ENCODE measurements at places on chromosomes 2 and 18.
A peak's percentile ranks its signal among the peaks of the same experiment; 100 is the strongest.

DNA sequence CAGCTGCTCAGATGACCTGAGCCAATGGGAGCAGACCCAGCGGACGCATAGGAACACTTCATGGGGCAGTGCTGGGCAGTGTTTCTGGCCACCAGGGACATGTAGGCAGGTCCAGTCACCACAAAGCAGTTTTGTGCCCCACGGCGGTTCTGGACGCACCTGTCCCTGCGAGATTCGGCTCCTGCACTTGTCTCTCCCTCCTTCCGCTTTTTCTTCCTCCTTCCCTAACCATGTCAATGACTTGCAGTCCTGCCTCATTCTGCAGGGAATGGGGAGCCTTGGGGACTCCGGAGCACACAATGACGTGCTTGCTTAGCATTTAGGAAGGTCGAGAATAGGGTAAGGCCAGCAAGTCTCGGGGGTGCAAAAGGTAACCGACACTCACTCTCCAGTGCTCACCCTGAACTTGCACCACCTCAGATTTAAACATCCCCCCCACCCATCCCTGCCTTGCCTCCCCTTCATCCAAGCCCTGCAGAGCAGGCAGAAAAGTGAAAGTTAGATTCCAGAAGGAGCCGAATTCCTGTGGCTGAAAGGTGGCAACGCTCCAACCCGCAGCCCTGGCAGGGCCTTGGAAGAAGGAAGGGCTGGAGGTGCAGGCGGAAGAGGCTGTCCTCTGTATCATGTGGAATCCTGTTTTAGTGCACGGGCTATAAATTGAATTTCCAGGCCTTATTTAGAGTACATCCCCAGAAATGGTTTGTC lies 40.5 kb upstream of the ATG16L1 start:
- DNase-seq, result no peak

GRCh38 chr2:179860255-179861026 lies 971 bp downstream of the ZNF385B start:
- no peak for DNase-seq

DNA sequence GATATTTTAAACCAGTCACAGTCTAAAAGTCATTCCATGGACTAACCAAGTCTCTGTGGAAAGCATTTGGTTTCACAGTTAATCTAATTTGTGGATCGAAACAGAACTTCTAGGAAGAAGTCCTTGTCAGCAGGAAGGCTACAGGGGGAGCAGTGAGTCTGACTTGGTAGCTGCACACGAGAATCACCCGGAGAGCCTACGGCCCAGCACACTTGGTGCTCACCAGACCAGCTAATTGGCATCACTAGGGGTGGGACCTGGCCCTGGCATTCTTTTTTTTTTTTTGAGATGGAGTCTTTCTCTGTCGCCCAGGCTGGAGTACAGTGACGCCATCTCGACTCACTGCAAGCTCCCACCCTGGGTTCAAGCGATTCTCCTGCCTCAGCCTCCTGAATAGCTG lies 97.7 kb downstream of the ZNF532 start:
- no peak for DNase-seq

DNA sequence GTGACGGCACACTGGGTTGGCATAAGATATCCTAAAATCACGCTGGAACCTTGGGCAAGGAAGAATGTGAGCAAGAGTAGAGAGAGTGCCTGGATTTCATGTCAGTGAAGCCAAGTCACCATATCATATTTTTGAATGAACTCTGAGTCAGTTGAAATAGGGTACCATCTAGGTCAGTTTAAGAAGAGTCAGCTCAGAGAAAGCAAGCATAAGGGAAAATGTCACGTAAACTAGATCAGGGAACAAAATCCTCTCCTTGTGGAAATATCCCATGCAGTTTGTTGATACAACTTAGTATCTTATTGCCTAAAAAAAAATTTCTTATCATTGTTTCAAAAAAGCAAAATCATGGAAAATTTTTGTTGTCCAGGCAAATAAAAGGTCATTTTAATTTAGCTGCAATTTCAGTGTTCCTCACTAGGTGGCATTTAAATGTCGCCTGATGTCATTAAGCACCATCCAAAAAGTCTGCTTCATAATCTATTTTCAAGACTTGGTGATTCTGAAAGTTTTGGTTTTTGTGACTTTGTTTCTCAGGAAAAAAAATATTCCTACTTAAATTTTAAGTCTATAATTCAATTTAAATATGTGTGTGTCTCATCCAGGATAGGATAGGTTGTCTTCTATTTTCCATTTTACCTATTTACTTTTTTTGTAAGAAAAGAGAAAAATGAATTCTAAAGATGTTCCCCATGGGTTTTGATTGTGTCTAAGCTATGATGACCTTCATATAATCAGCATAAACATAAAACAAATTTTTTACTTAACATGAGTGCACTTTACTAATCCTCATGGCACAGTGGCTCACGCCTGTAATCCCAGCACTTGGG lies 19.6 kb downstream of the RSAD2 start:
- no peak for DNase-seq

- peak; percentile 82 for DNase-seq
These were observed 786 bp downstream of the TET3 start for GRCh38 chr2:73985308-73986084.

DNA sequence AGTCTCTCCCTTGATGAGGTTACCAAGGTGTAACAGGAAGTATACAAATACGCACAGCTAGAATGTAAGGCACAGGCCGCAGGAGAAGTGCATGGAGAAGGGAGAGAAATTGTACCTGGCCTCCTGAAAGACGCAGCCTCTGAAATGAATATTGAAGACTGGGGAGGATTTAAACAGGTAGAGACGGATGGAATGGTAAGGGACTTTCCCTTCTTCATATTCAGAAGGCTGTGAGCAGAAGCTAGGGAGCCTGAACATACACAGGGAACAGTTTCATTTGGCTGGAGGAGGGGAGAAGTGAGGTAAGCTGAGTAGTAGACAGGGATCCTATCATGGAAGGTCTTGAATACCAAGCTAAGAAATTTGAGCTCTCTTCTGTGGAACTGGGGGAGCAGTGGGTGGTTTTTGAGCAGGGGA lies 112.7 kb downstream of the ANKRD44 start:
- no peak for DNase-seq

- no peak for DNase-seq
These were observed 1.5 kb downstream of the DSEL start for GRCh38 chr18:67514901-67515540.

DNA sequence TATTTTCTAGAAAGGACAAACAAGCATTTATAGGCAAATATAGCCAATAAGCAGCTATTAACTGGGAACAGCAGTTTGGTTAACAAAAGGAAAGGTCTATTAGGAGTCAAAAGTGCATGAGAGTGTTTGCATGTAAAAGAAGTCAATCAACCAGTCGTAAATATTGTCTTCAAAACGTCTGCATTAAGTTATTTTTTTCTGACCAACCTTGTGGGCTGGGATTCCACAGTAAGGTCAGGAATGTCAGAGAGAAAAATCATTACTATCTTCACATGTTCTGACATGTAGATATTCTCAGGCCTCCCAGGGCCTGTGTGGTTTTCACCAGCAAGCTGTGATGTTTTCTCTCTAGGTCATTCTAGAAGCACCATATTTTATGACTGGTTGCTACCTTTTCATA lies 922.5 kb downstream of the SUCLG1 start:
- DNase-seq, result no peak

DNA sequence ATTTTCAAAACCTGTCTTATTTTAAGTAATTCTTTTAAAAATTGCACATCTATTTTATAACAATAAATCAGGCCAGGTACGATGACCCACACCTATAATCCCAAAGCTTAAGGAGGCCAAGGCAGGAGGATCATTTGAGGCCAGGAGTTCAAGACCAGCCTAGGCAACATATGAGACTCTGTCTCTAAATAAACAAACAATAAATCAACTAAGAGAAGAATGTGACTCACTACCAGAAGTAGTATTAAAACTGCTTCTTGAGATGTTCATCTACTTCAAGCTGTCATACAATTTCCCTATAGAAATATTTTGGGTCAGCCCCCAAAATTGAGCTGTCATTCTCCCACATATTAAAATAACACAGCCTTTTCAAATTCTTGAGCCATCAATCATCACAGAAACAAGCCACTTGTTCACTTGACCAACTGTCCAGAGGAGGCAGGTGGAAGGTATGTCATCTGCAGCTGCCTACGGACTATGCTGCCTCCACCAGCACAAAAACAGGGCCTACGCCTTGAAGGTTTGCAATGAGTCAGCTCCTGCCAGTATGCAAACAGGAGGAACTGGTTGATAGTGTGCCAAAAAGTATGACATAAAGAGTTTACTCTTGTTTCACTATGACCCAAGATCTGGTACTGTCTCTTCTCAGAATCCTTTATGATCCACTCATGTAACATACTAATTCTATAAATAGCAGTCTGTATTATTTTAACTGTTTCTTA lies 33.6 kb downstream of the KIDINS220 start:
- DNase-seq, result no peak

- DNase-seq, result no peak
These were observed 74.6 kb downstream of the KLF7 start for GRCh38 chr2:207091176-207091575.

GRCh38 chr18:7931763-7932162 lies 364.6 kb downstream of the PTPRM start:
- no peak for DNase-seq

- DNase-seq, result no peak
These were observed 27.6 kb upstream of the CALCRL start for GRCh38 chr2:187475499-187476248.

DNA sequence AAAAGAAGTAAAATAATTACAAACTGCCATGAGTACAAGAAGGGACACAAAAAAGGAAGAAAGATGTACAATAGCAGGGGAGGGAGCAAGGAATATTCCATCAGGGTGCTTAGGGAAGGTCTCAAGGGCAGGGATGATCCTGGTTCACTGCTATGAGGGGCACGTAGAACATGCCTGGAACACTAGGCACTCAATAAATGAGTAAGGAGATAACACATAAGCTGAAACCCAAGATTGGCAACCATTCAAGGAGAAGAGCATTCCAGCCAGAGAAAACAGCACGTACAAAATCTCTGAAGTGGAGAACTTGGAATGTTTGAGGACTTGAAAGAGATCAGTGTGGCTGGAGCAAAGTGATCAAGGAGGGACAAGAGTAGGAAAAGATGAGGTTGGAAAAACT lies 103.2 kb downstream of the FAM161A start:
- DNase-seq, result no peak

DNA sequence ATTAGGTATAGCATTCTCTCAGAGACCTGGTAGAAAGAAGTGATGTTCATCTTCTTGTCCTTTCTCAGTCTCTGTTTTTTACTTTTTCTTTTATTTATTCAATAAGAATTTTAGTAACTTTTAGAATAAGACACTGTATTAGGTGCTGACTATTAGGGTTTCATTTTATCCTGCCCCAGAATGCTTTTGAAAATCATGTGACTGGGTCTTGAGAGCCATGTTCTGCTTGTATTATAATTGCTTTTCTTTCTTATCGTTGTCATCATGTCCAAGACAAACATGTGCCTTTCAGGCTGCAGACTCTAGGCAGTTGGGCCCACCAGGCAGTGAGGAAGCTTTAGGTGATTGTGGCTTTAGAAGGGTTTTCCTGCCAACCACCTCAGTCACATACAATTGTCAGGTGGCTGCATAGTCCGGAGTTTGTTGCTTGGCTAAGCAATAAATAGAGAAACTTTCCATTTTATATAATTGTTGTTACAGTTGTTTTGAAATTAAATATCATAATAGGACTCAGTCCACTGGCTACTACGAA lies 15.1 kb downstream of the GRHL1 start:
- DNase-seq, result no peak

GRCh38 chr2:106629981-106630380 lies 142.8 kb downstream of the CD8B2 start:
- DNase-seq, result no peak

- DNase-seq, result no peak
These were observed 36.4 kb downstream of the ICOS start for GRCh38 chr2:203973000-203973399.

DNA sequence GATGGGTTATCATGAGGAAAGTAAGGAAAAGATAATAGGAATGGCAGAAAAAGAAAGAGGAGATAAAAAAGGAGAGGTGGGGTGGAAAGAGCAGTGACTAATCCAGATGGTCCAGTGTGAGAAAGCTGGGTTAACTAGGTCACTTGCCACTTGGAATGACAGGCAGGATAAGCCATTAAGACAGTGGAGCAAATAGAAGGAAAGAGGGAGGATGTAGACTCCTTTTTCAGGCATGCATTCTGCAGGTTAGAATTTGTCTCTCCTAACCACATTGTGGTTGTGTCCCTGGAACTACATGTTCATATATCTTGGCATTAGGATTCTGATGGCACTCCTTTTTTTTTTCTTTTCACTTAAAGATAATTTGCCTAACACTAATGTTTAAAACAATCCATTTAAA lies 13.4 kb upstream of the NEMP2 start:
- DNase-seq, result no peak

DNA sequence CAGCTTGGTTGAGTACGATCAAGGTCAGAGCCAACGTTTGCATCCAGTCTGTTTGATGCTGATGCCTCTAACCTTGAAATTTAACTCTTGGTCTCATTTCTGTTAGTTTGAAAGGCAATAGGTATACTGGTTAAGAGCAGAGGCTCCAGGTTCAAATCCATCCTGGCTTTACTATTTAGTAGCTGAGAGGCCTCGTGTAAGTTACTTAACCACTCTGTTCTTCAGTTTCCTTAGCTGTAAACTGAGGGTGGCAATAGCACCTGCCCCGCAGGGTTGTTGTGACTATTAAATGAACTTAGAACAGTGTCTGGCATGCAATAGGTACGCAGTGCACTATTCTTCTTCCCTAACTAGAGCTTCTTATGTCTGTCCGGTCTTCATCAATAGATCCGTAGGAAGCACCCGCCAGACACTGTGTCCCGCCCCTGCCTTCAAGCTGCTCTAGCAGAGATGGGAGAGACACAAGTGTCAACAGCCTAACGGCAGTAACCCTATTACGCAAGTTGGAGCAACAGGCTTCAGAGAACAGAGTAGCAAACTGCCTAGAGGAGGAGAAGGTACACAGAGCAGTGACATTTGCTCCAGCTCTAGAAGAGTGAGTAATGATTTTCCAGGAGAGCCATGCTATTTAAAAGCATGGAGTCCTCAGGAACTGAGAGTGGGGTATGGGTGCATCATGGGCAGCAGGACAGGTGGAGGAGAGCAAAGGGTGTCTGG lies 62.7 kb upstream of the ST3GAL5 start:
- DNase-seq, result no peak

DNA sequence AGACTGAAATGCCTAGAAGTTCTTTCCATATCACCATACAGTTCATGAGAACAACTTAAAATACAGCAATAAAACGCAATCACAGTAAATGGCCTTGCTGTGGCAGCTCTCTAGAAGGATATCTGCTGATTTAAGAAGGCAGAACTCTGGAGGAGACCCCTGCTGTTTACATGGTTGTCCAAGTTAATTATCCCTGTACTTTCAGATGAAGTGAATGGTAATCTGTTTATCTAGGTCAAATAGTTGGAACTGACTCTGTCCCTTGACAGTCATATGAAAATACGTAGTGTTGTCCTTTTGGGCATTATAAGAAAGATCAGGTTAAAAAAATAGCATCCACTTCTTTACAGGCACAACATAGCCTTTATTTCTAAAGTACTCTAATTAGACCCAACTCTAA lies 115.6 kb downstream of the COLEC12 start:
- no peak for DNase-seq

Data from stimulated activated CD8-positive, alpha-beta memory T cell treated with anti-CD3 and anti-CD28 coated beads, Interleukin-7, amount 100 ng/mL, for 4 hours (primary cell).